ENCODE measurements at places on chromosomes 5 and 9. TPM values are rescaled to one million over a fixed set of nuclear protein-coding genes. Genes with fewer than 3 reads are reported as not detected.
A peak's percentile ranks its signal among the peaks of the same experiment; 100 is the strongest.

Gene NDFIP1
- 96.9 TPM for total RNA-seq

DNA sequence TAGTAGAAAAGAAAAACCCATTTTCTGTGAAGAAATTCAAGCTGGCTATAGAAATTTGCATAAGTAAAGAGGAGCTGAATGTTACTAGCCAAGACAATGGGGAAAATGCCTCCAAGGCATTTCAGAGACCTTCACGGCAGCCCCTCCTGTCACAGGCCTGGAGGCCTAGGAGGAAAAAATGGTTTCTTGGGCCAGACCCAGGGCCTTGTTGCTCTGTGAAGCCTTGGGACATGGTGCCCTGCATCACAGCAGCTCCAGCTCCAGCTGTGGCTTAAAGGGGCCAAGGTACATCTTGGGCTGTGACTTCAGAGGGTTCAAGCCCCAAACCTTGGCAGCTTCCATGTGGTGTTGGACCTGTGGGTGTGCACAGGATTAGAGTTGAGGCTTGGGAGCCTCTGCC is 130.0 kb upstream of the DMRTA1 start:
- DNase-seq = no peak

GRCh38 chr5:63155310-63155631 is 576.7 kb downstream of the LRRC70 start:
- no peak for DNase-seq

GRCh38 chr5:180139731-180140055 is 68.1 kb upstream of the RNF130 start:
- DNase-seq = no peak

Gene SAPCD2
- total RNA-seq = 13.5 TPM

DNA sequence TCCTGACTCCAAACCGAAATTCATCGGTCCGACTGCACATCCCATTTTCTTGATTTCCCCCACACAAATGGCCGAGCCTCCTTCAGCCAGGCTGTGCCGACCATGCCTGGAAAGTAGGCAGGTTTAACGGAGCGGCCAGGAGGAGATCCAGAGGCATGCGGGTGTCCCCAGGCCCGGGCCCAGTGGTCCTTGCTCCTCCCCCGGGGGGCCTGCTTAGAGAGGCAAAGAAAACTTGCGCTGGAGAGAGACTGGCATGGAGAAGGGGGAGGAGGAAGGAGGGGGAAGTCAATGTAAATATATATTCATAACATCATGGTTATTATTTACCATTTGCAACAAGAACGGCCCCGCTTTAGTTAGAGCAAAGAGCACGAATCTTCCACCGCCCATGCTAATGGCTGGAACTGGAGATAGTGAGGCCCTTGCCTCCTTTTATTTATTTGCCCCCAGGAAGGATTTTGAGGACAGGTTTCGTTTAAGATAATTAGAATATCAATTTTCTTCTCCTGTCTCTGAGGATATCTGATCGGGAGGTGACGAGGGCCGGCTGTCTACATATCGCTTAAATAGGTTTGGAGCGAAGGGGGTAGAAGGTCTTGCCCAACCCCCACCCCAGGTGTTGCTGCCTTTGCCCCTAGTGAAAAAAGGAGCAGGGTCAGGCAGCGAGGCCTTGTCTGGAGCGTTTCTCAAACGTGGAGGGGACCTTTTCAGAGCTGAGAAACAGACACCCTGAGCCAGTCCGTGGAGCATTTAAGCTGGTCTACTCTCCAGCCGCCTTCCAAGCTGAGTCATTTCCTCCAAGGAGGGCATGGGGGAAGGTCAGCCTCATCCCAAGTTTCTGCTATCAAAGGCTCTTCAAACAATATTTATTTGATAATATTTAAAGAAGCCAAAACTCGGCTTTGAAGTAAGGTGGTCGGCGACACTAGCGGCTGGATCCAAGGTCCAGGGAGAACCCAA is 2.5 kb downstream of the BARHL1 start:
- no peak for DNase-seq

Gene LSM11
- total RNA-seq = 7.0 TPM

DNA sequence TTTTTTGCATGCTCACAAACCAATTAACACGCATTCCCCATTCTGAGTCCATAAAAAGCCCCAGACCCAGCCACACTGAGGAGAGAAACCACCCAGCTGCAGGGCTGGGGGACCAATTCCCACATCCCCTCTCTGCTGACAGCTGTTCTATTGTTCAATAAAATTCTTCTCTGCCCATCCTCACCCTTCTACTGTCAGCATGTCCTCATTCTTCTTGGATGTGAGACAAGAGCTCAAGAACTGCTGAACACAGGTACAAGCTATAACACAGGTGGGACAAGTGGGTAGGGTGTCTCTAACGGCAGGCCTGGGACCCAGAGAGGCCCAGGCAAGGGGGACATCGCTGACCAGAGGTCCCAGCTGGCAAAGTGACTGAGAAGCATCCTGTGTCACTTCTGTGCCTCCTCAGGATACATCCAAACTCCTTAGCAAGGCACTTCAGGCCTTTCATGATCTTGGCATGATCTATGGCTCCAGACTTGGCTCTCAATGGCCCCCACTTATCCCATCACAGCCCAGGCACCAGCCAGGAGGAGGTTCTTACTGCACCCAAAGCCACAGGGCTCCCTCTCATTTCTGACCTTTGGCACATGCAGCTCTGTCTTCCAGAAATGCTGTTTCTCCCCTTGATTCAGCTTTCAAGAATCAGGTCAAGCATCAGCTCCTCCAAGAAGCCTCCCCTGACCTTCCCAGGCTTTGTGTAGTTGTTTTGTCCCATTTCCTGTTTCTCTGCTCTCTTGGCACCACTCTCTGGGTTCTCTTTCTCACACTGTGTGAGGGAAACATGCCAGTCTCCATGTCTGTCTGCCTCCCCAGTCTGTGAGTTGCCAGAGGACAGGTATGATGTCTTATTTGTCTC is 7.3 kb upstream of the ALDH1B1 start:
- no peak for DNase-seq

DNA sequence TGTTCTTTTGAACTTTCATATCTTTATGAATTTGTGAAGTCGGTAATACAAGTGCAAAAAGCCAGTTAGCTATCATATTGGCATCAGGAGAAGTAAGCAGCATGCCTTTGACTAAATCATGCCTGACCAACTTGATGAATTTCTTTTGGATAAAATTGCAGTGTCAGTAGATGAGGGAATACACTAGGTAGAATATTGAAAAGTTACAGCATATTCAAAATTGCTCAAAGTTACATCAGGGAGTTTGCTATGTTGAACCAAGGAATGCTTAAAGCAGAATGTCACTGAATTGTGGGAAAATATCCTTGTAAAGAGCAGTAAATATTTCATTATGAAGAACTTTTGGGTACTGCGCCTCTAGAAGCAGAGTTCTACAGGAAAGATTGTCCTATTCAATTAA is 87.1 kb upstream of the TLX3 start:
- no peak for DNase-seq

- no peak for DNase-seq
These were observed 32.1 kb upstream of the ADRB2 start for GRCh38 chr5:148794275-148794674.

GRCh38 chr5:127192150-127192549 is 98.4 kb upstream of the MEGF10 start:
- DNase-seq = no peak

Gene SLC27A6
- not detected for total RNA-seq

GRCh38 chr5:17441351-17441750 is 56.7 kb upstream of the TAF11L2 start:
- no peak for DNase-seq

DNA sequence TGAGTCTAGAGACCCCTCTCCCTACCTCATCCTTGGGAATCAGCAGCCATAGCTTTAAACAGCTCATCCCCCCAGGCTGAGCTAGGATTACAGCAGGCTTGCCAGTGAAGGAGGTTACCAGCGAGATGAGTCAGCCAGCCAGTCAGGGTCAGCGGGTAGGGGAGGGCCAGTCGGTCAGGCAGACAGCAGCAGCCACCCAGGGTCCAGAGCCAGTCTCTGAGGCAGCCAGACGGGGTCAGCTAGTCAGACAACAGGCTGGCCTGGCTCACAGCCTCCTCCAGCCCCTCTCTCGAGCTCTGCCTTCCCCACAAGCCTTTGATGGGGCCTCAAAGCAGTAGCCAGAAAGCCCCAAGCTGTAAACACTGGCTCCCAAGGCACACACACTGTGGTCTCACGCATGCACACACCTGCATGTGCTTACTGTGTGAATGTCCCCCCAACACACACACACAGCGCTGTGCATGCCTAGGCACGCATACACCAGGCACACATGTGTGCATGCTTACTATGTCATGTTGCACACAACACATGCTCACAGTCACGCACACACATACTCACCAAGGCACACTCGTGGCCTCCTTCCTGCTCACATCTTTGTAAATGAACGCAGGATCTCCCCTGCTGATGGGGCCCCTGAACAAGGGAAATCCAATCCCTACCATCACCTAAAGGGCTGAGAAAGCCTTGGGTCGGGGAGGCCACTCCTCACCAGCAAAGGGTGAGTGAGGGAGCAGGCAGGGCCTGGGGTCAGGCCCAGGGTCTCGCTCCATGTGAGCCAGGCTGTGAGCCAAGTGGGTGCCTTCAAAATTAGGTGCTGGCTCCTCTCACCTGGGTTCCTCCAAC is 28.2 kb upstream of the CPLX2 start:
- no peak for DNase-seq

GRCh38 chr5:97095318-97095732 is 47.1 kb downstream of the LIX1 start:
- no peak for DNase-seq

DNA sequence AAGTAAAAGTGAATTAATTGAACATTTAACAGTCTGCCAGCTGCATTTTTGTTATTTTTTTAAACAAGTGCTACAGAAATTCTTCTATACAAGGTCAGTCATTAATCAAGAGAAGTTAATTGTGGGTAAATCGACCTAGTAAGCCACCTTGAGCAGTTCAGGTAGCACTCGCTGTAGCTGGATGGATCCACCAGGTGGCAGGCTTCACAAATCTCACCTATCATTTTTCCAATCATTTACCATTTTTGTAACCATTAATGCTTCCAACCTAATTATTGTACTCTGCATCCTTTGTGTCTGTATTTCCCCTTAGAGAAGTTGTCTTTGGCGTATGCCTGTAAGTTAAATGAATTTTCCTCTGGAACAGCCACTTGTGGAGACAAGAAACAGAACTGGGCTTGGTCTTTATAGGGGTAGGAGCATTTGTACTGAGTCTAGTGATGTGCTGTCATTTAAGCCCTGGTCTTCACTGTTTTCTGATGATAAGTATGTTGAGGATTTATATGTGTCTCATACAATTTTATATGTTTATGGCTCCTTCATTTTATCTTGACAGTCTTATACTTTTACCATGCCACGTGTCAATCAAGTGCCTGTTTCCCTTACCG is 39.5 kb downstream of the CD180 start:
- DNase-seq = peak; percentile 67

DNA sequence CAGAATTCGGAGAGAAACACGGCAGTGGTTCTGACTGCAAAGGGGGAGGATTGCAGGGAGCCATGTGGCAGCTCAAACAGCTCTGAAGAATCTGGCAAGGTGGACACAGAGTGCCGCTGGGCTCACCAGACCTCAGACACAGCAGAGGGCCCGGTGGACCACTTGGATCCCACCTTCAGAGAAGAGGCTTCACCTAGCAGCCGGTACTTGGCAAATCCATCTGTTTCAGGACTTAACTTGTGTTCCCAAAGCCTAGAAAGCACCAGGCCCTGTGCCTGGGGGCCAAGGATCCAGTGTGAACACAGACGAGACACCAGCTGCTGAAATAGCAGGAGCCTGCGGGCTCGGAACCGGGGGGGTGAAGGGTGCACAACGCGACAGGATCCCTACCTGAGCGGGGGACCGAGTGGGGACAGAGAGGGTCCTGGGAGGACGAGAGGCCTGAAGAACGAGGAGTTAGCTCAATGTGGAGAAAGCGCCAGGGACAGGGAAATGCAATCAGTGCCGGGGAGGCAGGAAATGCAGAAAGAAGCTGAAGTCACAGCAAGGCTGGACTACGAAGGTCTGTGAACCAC is 44.6 kb downstream of the BTNL9 start:
- no peak for DNase-seq

All from activated CD8-positive, alpha-beta T cell treated with anti-CD3 and anti-CD28 coated beads for 36 hours (primary cell).